ENCODE measurements at places on chromosomes 5 and 9. TPM values are rescaled to one million over a fixed set of nuclear protein-coding genes. Genes with fewer than 3 reads are reported as not detected.

- H3K27me3 ChIP-seq: no peaks in the 10 kb centered on the region
- H3K4me1 ChIP-seq: no peaks in the 10 kb centered on the region
Measured at GRCh38 chr5:123505633-123506032, 6.3 kb upstream of the CSNK1G3 start.

DNA sequence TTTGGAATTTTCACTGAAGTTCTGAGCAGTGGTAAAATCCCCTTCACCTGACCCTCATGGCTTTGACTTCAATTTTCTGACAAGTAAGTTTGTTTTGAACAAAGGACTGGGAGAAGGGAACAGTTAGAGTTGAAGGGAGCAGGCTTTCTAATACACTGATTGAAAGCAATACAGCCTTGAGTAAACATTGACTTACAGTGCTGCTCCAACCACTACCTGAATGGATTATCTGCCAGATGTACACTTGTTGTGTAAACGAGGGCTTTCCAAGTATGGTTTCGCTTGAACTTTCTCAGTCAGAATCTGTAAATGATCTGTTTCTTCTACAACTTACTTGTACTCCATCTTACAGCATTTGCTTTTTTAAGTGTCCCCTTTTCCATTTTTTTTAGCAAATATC lies 1414.9 kb upstream of the NUDT12 start:
- no peak overlapping the region for H3K27ac ChIP-seq
- no peak for DNase-seq
- no peaks in the 10 kb centered on the region for H3K4me1 ChIP-seq
- no peaks in the 10 kb centered on the region for H3K36me3 ChIP-seq

- H3K27me3 ChIP-seq: no peaks in the 10 kb centered on the region
- H3K4me3 ChIP-seq: no peak overlapping the region
- no peak for DNase-seq
- H3K27ac ChIP-seq: no peak overlapping the region
Measured at GRCh38 chr9:86795047-86795442, 152.3 kb downstream of the GAS1 start.

DNA sequence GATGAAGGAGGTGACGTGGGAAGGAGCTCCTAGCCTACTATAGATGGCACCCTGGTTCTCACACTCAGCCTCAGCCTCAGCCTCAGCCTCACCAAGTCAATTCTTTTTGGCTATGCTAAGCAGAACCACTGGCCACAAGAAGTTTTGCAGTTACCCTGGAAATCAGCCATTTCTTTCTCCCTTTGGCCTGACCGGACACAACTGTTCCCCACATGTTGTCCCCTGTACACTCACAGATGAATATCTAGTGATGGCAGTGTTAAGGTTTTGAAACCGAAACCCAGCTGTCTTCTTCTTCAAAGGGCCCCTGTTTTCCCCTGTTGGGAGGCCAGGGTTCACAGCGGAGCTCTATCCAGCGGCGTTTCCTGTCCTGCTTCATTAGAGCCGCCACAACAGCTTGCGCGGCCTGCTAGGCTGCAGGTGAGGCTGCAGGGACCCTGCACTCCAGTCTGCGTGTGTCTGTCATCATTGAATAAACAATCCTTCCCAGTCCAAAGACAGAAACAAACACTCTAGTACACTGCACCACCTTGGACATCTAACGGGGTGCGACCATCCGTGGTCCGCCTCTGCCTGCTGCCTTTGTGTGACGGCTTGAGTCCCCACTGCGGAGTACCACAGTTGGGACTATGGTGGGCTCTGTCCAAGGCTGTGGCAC lies 250.5 kb downstream of the DENND1A start:
- no peaks in the 10 kb centered on the region for H3K27me3 ChIP-seq
- peaks cover 2% of the 10 kb centered on the region for H3K36me3 ChIP-seq
- H3K4me1 ChIP-seq: peaks cover 16% of the 10 kb centered on the region
- no peak overlapping the region for H3K4me3 ChIP-seq
- DNase-seq: no peak

KIF24 gene
- total RNA-seq: 0.14 TPM
